ENCODE measurements at places on chromosomes 7 and 10. TPM values are rescaled to one million over a fixed set of nuclear protein-coding genes. Genes with fewer than 3 reads are reported as not detected.

The OR6V1 gene
- total RNA-seq, result not detected

The CDK14 gene
- 26.3 TPM for total RNA-seq

The VWA2 gene
- total RNA-seq, result not detected

The MKI67 gene
- total RNA-seq, result 16.5 TPM

The ETV1 gene
- 20.8 TPM for total RNA-seq

The SLC26A5 gene
- total RNA-seq, result not detected

The PDIA4 gene
- total RNA-seq, result 186 TPM

Measured in epithelial cell of alveolus of lung (primary cell).